Caki2 (cell line): ENCODE measurements at places on chromosomes 2 and 18. TPM values are rescaled to one million over a fixed set of nuclear protein-coding genes. Genes with fewer than 3 reads are reported as not detected.

Gene HYCC2
- total RNA-seq = 0.70 and 2.8 TPM in 2 replicates

Gene ARHGAP28
- total RNA-seq = 0.27 and 0.46 TPM in 2 replicates

Gene KLHL14
- 1.6 and 2.2 TPM in 2 replicates for total RNA-seq

Gene PCARE
- not detected in 2 replicates for total RNA-seq

Gene VSNL1
- total RNA-seq = 52.5 and 68.6 TPM in 2 replicates

Gene TWIST2
- total RNA-seq = not detected in 2 replicates

Gene COA5
- total RNA-seq = 20.5 and 68.5 TPM in 2 replicates

Gene SERPINB12
- total RNA-seq = not detected in 2 replicates

Gene UGGT1
- total RNA-seq = 18.0 and 21.3 TPM in 2 replicates

Gene GRB14
- 2.3 and 6.0 TPM in 2 replicates for total RNA-seq

- no peak for DNase-seq
These were observed 887 bp upstream of the ZNF396 start for GRCh38 chr18:35377875-35378573.

DNA sequence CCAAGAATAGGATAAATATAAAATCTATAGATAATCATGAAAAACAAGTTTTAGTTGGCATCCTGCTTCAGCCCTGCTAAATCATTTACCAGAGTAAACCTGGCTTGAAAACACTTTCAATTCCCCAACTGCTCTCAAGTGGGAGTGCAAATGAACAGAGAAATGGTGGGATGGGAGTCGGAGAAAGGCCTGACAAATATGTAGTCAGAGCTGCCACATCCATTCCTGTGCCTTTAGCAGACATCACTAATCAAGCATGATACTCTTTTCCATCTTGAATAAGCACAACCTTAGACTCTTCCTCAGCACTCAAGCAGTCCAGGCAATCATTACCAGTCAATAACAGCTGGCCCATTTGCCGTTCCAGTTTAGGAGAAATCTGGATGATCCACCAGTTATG, 101.3 kb downstream of the ANKRD44 start:
- DNase-seq = peak; percentile 79

DNA sequence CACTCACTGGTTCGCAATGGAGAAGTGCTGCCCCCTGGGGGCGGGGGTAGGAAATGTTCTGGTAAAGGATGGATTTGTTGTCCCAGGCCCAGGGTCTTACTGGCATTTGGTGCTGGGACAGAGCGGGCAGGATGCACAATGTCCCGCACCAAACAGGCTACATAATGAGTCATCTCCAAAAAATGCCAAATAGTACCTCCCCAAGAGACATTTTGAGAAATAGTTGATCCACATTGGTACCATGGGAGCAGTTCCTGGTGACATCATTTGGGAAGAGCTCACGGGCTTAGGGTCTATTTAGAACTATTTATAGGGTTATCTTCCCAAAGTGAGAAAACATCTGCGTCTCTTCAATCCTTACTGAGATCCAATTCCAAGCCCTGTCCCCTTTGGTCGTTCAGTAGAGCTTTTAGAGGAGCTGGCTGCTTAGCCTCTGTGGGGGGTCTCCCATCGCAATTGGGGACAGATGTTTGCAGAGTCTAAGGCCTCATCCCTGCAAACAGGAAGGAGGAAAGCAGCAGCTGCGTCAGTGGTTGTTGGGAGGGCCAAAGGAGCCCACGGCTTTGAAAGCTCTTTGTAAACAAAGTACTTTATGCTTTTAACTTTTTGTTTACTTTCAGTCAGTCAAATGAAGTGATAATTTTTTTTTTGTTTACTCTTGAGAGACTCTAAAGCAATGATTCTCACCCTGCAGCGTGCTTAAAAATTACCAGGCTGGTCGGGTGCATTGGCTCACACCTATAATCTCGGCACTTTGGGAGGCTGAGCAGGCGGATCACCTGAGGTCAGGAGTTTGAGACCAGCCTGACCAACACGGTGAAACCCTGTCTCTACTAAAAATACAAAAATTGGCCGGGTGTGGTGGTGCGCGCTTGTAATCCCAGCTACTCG, 49.3 kb downstream of the GREB1 start:
- DNase-seq = no peak

DNA sequence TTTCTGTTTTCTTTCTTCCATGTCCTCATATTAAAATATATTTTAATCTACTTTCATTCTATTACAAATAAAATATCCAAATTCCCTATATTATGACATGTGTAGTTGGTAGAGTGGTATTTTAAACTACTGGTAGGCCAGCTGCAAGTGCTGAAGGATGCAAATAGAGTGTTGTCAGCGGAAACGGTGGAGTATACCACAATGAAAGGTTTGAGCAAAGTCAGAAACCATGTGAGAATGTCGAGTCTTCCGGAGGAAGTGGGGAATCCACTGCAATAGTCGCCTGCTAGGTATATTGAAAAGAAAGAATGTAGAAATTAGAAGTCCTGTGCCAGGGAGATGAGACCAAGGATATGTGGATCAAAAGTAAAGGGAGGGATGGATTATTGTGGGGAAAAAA, 373.9 kb downstream of the DSEL start:
- no peak for DNase-seq

- DNase-seq = no peak
These were observed 93.8 kb downstream of the COLEC12 start for GRCh38 chr18:406677-407076.

GRCh38 chr2:30964334-30965005, 157.2 kb upstream of the CAPN13 start:
- no peak for DNase-seq

GRCh38 chr2:38296197-38296780, 80.8 kb downstream of the ATL2 start:
- peak; percentile 30 for DNase-seq

DNA sequence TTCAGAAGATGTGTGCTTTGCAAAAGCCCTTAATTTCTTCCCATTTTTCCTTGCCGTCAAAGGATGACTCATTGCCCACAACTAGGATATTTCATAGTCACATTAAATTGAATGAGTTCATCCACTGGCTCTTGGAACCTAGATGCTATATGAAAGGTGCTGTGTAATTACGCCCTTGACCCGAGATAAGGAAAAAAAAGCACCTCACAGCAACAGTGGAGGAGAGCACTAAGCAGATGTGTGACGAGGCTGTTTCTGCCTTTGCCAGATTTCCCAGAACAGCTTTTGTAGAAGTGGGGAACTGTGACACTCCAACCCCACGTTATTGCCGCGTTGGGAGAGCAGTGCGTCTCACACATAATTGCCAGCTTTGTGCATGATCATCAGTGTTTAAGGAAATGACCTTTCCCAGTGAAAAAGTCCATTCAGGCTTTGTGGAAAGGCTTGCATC, 33.3 kb upstream of the TMEM87B start:
- DNase-seq = peak; percentile 47

DNA sequence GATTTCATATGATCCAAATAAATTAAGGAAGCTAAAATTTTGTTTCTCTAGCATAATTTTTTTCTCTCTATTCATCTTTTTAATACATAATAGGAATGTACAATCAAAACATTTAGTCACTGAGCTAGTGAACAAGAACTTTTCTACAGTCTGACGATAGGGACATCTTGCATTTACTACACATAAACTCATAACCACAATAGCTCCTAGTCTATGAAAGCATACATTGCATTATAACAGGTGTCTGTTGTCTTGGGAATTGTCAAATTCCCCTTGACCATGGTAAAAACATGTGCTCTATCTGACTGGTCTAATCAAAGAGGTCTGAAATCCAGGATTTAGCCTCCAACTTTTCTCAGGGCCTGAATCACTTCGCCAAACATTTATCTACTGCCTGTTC, 144.8 kb downstream of the FAM124B start:
- no peak for DNase-seq

DNA sequence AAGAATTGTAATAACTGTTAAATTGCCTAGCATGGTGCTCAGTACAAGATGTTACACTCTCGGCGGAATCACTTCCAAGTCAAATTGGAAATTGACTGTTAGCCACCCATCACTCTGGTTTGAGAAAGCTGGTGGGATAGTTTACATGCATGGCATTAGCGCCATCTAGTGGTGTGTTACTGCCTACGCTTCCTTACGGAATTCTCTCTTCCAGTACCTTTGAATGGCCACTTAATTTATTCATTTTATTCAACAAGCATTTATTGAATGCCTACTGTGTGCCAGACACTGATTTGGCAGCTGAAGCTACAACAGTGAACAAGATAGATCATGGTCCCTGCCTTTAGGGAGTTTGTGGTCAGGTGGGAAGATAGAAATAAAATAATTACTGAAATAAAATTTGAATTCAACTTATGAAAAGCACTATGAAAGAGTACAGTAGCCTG, 171.2 kb downstream of the TMEM247 start:
- DNase-seq = peak; percentile 51

DNA sequence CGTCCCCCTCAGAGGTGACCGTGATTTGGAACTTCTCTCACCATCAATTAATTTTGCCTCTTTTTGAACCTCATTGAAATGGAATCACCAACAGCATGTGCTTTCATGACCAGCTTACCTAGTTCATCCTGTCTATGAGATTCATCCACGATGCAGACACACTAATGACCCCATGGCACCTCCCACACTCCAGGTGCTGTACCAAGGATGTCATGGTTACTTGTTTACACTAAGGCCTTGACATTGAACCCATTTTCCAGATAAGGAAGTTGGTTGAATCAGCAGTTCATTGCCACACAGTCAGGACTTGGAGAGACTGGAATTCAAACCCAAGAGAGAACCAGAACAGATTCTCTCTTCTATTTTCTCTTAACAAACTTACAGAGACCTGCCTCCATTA, 139.0 kb downstream of the ZFP36L2 start:
- no peak for DNase-seq

DNA sequence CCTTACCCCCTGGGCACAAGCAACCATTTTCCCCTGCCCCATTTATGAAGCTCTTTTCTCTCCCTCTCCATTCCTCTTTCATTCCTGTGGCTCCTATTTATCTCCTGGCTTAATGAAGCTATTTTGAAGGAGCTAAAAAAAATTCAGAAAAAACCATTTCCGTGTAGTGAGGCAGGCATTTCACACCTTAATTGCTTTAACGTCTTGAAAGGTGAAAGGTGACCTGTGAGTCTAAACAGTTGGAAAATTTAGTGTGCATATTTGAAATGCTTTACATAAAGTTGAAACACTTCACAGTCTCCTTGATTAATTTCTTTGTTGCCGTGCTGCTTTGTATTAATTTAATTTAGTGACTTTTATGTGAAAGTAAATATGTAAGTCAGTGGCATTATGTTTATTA, 83.6 kb downstream of the LTBP1 start:
- DNase-seq = no peak
